Urinary bladder (tissue), 4 donors: ENCODE measurements at places on chromosomes 4 and X.

DNA sequence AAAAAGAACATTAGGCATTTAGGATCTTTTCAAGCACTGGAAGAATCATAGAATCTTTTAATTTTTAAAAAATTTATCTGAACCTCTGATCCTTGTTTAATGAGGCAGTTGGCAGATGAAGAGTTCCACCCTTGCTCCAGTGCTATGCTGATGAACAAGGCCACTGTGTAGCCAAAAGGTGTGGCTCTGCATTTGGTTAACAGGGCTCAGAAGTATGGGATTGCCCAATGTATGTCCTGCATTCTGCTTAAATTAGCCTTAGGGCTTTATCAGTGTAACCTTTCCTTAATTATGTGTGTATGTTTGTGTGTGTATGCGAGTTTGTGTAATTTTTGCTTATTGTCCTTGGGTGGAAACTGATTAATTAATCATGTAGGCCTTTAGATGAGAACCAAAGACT is 43.3 kb upstream of the PPM1K start:
- no peak for DNase-seq

DNA sequence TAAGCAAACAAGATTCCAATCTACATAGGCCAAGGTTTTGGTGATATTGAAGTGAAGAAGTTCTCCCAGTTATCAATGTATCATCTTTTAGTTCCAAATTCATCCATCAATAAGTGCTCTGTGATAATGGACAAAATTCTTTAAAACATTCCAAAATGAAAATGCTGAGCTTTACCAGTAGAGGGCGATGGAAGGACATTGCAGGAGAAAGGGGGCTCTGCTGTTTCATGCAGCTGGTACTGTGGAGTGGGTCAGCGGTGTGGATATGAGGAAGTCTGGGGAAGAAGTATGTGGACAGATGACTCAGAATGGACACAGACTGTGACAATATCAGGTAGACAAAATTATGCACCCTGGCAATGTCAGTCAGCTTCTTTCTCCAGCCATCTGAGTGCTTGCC is 46.6 kb upstream of the HS6ST2 start:
- no peak for DNase-seq

- DNase-seq, result no peak
Observed at GRCh38 chr4:65370709-65371108, 299.6 kb downstream of the EPHA5 start.

- no peak for DNase-seq
Observed at GRCh38 chr4:22515888-22516541, at the start of gene ADGRA3. Gene ADGRA3 (minus strand): TSS chr4:22516066. CDS start chr4:22515784, 282 bp downstream.
